ENCODE measurements at places on chromosomes 16 and 17.

DNA sequence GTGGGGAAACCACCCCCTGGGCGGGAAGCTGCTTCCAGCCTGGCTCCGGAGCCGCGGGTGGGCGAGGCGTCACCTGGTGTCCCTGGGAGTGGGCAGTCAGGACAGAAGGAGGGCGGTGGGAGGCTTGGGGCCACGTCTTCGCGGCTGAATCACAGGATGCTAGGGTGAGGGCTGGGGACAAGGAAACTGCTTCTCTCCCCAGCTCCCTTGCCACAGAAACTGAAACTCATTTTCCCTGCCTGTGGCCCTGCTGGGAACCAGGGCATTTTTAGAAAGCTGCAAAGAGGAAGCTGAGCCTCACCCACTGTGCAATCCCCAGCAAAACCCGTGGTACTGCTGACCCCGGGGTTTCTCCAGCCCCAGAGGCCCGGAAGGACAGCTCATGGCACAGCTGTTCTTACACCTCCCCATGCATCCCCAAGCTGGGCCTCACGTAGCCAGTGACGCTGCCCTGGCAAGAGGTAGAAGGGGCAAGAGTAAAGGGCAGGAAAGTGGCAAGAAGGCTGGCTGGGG is 8.2 kb downstream of the RHBDF2 start:
- DNase-seq = no peak

- peak; percentile 23 for DNase-seq
Measured at GRCh38 chr16:46932802-46933201, 40.7 kb downstream of the DNAJA2 start.

- no peak for DNase-seq
Measured at GRCh38 chr17:1112875-1113274, 66.9 kb downstream of the ABR start.

DNA sequence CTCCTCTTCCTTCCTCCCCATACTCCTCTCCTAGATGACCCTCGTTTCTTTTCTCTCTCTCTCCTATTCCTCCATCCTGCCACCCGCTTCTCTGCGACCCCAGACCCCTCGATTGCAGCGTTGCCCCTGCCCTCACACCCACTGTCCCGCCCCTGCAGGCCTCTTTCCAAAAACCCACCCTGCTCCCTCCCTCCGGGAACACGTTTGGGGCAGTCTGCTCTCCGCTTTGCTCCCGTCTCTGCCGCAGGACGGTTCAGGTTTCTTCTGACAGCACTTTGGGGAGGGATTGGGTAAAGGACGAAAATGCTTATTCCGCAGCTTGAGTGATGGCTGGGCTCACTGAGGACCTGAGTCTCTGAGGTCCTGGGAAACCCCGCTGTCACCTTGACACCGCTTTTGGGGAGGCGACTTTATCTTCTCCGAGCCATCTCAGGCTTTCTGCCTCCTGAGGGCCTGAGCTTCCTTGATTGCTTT is 690 bp downstream of the NDE1 start:
- no peak for DNase-seq

DNA sequence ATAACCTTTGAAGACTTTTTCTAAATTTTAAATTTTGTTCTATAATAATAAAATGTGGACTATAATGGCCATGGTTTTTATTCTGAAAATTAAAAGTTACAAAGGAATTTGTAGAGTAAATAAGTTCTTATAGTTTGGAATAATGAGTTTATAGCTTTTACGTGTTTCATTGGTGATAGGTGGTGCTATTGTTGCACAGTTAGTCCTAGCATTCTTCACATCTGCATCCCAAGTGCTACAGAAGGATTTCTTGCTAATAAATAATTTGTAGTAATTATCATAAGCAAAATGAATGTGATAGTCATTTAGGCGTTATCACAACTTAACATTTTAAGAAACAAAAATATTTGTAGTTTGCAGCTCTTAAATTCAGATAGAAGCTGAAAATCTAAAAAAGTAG is 67.9 kb downstream of the BCAS3 start:
- no peak for DNase-seq

DNA sequence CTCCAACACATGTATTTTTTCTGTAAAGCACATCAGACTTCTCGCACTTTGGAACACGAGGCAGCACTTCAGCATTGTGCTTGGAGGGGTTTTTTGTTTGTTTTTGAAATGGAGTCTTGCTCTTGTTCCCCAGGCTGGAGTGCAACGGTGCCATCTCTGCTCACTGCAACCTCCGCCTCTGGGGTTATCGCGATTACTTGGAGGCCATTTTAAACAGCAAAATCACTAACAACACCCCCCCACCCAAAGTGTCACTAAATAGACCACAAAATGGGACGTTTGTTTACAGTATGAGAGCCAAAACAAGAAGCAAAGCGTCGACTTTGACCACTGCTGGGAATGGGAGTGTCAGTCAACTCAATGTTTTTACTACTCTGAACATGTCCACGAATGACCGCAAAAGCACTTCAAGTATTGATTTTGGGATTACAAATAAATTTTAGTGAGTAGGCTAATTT is 9.0 kb upstream of the C16orf87 start:
- DNase-seq = no peak

DNA sequence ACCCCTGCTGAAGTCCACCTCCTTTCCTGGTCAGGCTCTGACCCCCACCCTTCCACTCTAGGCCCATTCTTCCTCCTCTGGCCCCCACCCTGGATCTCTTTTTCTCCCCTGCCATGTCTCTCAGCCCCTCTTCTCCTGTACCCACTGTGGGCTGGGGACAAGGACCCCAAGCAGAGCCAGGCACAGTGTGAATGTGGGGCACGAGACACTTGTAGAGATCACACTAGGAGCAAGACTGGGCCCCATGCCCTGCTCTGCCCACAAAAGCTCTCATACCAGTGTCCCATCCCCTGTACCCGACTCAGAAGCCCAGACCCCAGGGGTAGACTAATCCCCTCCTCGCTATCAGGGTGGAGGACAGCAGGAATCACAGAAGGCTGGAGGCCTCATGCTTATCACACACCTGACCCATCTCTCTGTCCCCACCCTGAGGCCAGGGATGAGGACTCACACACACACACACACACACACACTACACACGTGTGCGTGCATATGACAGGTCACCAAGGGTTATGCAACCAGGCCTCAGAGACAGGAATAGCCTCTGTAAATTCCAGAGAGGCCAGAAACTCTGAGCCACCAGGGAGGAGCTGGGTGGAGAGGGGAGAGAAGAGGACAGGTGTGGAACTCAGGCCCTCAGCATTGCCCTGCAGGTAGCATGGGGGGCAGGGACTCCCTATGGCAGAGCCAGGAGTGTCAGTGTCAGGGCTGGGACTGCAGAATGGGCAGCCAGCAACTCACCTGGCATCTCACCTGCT is 21.1 kb downstream of the ARHGAP27 start:
- no peak for DNase-seq

GRCh38 chr17:66834919-66835454 is at the start of gene CACNG5:
Gene CACNG5, plus strand, starts transcription at chr17:66835117. Its CDS starts 42,216 bp downstream, at chr17:66877333.
- DNase-seq = no peak

DNA sequence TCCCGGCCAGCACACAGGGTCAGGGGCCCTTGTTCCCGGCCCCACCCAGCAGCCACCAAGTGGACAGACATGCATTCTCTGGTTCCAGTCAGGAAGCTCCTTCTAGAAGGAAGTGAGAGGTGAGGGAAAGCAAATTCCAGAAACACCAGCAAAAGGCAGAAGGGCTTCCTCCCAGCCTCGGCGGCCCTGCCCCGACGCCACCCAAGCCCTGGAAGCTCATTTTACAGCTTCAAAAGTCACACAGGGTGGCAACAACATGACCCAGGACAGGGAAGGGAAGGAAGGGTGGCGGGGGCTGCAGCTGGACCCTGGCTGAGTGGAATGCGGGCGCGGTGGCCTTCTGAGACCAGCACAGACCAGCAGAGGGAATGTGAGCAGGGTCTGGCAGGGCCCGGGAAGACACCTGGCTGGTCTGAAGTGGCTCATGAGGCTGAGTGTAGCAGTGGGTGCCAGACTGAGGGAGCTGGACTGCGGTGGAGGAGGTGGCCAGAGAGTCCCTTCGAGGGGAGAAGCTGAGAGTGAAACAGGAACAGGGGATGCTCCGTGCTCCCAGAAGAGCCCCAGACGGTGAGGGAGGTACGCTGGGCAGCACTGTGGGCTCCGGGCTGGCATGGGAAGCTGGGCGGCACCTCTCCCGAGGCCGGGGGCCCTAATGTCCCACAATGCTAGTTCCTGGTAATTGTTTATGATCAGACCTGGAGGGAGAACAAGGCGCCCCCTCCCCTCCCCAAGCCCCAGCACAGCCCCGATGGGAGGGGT is 1.9 kb upstream of the UNC13D start:
- DNase-seq = no peak

GRCh38 chr17:13863436-13863835 is 205.9 kb upstream of the COX10 start:
- no peak for DNase-seq

- DNase-seq = no peak
Measured at GRCh38 chr16:11094857-11095565, 150.6 kb downstream of the CLEC16A start.

- no peak for DNase-seq
Measured at GRCh38 chr16:79658301-79659033, 57.9 kb upstream of the MAF start.

GRCh38 chr17:72466199-72466598 is 345.4 kb downstream of the SOX9 start:
- DNase-seq = no peak

DNA sequence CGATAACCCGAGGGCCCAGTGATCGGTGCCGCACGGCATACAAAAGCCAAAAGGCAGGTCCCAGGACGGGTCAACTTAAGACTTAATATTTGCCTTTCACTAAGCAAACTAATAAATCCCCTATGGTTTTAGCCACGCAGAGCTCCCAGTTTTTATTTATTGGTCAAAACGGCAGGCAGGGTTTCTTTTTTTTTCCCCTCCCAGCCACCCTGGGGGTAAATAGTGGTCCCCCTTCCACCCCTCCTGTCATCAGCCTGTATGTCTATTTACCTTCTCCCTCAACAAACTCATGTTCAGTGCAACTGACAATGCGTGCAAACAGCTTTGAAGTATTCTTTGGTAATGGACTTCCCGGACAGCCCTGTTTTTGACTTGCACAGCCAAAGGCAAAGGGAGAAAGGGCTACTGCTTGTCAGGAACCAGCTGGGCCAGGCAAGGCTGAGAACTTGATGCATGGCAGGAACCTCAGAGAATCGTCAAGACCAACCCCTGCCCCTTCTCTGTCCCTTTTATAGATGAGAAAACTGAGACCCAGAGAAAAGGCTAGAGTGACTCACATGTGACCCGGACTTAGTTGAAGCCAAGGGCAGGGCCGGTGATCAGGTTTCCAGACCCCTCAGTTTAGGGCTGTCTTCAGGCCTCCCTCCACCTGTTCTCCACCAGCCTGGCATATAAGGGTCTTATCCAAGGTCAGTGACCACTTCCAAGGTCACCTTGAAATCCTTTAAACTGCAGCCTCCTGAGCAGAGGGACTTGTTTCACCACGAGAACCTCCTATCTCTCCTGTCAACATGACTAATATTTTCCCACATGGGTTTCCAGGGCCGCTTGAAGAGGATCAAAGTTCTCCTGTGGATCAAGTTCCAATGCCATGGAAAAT is 279.0 kb downstream of the SOX9 start:
- DNase-seq = no peak

- no peak for DNase-seq
Measured at GRCh38 chr17:81241648-81242420, 2.7 kb downstream of the NDUFAF8 start.

GRCh38 chr16:16908077-16908476 is 529.1 kb downstream of the NPIPA7 start:
- DNase-seq = no peak

GRCh38 chr16:68793401-68793857 is 49.9 kb upstream of the TANGO6 start:
- no peak for DNase-seq

GRCh38 chr16:77782694-77783093 is 5.7 kb upstream of the VAT1L start:
- DNase-seq = no peak

DNA sequence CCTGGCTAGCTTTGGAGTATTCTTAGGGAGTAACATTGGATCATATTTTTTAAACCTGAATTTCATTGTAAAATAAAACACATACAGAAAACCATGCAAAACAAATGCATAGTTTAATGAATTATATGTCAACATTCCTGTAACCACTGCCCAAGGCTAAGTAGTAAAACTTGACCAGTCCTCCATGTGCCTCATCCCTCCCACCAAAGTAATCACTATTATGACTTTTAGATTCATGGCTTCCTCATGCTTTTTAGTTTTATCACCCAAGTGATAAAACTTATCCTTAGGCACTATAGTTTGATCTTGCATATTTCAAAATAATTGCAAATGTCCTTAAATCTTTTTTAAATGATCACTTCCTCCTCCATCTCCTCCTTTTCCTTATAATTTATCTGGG is 20.4 kb downstream of the PRKCA start:
- no peak for DNase-seq
